ENCODE measurements at places on chromosomes 12 and 14. TPM values are rescaled to one million over a fixed set of nuclear protein-coding genes. Genes with fewer than 3 reads are reported as not detected.

The CEP83 gene
- 29.8 TPM for total RNA-seq

The LRP6 gene
- total RNA-seq: 72.8 TPM

The SLC8B1 gene
- total RNA-seq: 13.9 TPM

The SALL2 gene
- 307 TPM for total RNA-seq

The ABCD2 gene
- 0.05 TPM for total RNA-seq
